ENCODE measurements at places on chromosomes 1 and 21.
A peak's percentile ranks its signal among the peaks of the same experiment; 100 is the strongest.

DNA sequence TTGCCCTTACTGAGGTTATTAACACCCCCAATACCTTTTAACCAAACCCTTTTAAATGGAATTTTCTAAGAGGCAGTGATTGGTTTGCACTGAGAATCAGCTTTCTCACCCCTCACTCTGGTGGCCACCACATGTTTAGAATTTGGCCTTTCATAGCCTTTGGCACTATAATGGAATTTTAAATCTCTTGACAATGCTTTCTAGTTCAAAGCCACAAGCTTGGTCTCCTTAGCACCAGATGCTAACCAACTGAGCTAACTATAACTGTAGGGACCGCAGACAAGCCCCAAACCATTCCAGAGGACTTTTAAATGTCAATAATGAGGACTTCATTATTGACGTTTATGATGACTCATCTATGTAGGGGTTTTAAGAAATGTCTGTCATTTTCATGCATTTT is 238.7 kb upstream of the SNX7 start:
- DNase-seq = no peak

DNA sequence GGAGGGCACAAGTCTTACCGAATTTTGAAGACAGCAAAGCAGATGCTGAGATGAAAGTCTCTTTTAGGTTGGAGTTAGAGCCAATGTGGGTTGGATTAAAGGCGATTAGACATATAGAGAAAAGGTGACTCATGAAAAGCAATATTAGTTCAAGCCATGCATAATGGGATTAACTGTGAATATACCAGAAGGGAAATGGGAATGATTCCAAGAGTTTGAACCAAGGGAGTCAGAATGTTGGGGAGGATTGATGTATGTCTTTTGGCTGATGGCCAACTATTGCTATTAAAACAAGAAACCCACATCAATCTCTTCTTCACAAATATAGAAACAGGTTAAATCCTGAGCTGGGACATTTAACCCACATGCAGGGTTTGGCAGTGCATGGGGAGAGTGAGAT is 1.2 kb downstream of the HMGCS2 start:
- DNase-seq = no peak

- DNase-seq = no peak
Measured at GRCh38 chr1:244860078-244860477, 4.3 kb downstream of the HNRNPU start.

DNA sequence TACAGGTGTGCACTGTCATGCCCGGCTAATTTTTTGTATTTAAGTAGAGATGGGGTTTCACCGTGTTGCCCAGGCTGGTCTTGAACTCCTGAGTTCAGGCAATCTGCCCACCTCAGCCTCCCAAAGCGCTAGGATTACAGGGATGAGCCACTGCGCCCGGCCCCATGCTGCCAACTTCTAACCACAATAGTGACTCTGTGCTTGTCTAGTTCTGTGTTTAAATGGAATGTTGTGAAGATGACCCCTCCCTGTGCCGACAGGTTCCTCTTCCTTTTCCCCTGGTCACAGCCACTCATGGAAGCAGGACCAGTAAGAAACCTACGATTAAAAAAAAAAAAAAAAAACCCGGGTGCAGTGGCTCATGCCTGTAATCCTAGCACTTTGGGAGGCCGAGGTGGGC is 4.7 kb downstream of the MAP1LC3C start:
- DNase-seq = peak; percentile 11

Data from RCC 7860 (cell line).